ENCODE measurements at places on chromosomes 6 and 20.

DNA sequence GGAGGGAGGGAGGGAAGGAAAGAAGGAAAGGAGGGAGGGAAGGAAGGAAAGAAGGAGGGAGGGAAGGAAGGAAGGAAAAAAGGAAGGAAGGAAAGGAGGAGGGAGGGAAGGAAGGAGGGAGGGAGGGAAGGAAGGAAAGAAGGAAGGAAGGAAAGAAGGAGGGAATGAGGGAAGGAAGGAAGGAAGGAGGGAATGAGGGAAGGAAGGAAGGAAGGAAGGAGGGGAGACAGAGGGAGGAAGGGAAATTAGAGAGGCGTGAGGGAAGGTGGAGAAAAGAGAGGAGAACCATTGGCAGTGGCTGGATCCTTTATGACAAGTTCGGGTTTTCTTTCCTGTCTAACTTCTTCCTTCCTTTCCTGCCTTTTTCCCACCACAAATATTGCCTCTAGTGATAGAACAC lies 22.3 kb upstream of the SUPT3H start:
- DNase-seq = no peak

DNA sequence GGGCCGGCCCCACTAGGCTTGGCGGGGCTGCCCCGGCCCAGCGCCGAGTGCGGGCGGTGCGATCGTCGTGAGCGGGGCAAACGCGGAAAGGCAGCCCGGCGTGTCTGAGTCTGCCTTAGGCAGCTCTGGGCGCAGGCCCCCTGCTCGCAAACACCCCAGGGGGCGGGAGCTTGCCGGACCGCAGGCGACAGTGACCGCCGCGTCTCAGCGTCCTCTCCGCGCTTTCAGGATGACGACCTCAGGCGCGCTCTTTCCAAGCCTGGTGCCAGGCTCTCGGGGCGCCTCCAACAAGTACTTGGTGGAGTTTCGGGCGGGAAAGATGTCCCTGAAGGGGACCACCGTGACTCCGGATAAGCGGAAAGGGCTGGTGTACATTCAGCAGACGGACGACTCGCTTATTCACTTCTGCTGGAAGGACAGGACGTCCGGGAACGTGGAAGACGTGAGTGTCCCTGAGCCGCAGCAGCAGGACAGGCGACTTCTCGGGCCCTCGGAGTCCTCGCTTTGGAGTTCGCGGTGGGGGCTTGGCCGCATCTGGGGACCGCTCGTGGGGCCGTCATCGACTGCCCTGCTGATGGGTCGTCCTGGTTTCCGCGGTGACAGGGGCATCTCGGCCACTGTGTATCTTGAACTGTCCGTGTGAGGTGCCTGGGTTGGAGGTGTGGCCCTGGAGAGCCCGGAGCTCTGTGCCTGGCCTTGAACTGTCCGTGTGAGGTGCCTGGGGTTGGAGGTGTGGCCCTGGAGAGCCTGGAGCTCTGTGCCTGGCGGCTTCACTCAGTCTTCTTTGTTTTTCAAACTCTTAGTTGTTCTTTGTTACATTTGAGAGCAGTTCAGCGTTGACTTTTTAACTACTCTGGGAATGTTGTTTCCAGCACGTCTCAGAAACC lies 786 bp downstream of the ADRM1 start:
- peak; percentile 95 for DNase-seq

GRCh38 chr20:36825385-36826104 lies 50.4 kb upstream of the TLDC2 start:
- DNase-seq = peak; percentile 57

- no peak for DNase-seq
Observed at GRCh38 chr20:53866794-53867740, 203.3 kb downstream of the BCAS1 start.

DNA sequence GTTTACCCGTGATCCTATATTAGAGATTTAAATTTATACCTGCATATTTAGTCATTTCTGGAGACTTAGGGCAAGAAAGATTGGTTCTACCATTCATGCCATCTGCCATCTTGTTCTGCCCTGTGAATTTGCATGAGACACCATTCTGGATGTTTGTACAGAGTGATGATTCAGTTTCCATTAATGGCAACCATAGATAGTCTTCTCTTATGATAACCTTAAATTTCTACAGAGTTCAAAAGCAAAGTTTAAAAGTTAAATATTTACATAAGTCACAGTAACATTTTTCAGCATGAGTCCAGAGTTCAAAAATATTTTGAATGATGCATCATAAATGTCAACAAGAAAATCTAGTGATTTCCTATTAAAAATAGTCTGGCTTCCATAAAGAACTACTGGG lies 23.2 kb downstream of the PLCB1 start:
- no peak for DNase-seq

- DNase-seq = no peak
Observed at GRCh38 chr6:44201200-44201599, 15.5 kb upstream of the MYMX start.

DNA sequence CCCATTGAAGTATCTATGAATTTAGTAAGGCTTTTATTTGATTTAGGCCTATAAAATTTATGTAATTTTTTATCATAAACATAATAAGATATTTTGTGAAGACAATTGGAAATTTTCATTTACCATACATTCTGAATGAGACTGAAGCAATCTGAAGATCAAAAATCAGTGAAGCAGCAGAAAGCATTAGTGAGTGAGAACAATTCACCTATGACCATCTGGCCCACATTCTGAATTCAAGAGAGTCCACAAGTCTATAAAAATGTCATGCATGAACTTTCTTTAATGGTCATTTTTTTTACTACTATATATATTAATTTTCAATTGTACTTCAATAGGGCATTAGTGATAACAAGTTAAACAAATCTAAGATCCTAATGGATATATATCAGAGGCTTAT lies 1026.6 kb upstream of the MAP3K7 start:
- no peak for DNase-seq

- DNase-seq = peak; percentile 80
Observed at GRCh38 chr6:40719671-40720374, 132.7 kb upstream of the LRFN2 start.

- DNase-seq = no peak
Observed at GRCh38 chr6:146981981-146982380, 222.2 kb upstream of the STXBP5 start.

- peak; percentile 87 for DNase-seq
Observed at GRCh38 chr6:31763619-31763940, 1.1 kb downstream of the SAPCD1 start.

- DNase-seq = no peak
Observed at GRCh38 chr20:4681991-4682401, 39.7 kb upstream of the PRND start.

- DNase-seq = peak; percentile 63
Observed at GRCh38 chr20:57590485-57591288, 29.5 kb downstream of the ZBP1 start.

DNA sequence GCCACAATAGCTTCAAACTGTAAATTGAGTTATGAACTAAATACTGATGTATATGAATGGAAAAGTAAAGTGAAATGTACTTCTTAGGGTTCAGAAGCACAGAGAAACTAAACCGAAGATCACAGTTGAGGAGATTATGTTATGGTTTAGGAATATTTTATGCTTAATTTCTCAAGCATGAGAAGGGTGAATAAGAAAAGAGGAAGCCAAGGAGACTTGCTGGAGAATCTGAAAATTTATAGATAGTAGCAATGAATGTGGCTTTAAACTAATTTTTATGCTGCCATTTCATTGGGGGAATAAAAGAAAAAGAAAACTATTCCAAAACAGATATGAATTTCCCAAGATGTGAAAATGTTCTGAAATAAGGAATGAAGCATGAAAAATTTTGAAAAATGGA lies 5.6 kb downstream of the ANKS1A start:
- no peak for DNase-seq

GRCh38 chr6:94668876-94669275 lies 908.5 kb upstream of the MANEA start:
- DNase-seq = no peak

DNA sequence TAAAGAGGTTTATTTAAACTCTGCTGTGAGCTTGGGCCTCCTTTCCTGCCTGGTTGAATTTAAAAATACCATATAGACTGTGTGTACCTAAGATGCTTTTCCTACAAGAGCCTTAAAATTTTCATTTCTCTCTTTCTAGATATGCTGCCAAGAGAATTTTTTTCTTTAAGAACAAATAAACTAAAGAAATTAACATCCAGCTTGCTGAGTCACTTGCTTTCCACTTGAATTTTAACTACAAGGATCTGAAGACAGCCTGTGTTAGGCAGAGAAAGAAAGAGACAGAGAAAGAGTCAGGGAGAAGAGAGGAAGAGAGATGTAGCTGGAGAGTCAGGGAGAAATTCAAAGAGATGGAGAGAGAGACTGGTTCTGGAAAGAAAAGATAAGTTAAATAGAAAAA lies 18.3 kb upstream of the SNAP25 start:
- DNase-seq = peak; percentile 60

DNA sequence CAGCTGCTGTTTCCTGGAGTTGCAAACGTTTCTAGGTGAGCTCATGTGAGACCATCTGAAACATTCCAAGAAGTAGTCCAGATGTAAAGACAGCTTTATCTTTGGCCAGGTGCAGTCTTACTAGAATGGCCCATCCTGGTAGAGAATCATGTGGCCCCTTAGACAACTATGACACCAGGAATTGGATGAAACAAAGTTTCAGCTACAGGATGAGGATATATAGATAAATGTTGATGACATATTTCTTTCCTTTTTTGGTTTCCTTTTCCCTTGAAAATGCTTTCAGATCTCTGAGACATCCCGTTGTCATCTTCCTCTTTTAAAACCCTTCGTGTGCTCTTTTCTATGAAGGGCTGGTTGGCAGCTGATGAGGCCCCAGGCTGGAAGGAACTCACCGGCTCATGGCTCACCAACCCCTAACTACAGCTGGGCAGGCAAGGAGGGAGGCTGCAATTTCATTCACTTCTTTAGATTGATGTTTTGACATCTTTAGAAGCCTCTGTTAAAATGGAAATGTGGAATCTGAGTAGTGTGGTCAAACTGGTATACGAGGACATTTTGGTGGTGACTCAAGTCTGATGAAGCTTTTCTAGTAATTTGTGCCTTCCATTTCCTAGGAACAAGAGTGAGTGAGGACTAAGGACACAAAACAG lies 167.9 kb upstream of the TNFAIP3 start:
- DNase-seq = peak; percentile 74

DNA sequence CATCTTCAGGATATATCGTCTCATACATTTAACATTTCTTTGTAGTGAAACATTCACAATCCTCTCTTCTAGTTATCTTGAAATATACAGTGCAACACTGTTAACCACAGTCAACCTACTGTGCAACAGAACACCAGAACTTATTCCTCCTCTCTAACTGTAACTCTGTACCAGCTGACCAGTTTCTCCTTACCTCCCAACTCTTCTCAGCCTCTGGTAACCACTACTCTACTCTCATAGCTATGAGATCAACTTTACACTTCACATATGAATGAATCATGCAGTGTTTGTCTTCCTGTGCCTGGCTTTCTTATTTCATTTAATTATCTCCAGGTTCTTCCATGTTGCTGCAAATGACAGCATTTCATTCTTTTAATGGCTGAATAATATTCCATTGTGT lies 337.6 kb downstream of the BTBD9 start:
- no peak for DNase-seq

DNA sequence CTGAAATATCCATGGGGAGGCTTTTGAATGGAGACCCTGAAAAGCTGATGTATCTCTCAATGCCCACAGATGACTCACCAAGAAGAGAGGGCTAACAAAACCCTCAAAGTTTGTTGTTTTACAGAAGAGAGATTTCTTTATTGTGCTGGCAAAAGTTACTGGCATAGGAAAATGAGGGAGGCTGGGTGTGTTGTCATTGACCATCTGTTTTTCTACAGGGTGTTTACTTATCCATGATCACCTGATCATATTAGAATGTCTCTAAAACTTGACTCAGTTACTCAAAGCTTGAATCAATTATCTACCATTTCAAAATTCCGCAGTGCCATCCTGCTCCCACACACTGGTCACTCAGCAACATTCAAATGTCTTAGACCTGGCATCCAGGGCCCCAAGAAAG lies 9.8 kb downstream of the NCOA6 start:
- DNase-seq = peak; percentile 69

DNA sequence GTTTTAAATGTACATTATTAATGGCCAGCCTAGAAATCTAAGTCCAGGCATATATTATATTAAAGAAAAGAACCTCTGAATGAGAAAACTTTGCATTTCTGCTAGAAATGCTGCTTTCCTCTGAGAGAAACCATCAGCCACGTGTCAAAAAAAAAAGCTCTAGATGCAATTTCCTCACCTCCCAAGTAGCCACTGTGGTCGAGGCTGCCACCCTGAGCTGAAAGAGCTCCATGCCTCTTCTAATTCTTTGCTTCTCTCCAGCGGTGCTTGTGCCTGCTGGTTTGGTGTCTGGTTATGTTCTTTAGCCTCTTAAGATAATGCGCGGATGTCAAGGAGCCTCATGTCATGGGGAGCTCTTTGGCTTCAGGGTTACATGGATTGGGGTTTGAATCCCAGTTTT lies 316.0 kb downstream of the TFAP2C start:
- no peak for DNase-seq

DNA sequence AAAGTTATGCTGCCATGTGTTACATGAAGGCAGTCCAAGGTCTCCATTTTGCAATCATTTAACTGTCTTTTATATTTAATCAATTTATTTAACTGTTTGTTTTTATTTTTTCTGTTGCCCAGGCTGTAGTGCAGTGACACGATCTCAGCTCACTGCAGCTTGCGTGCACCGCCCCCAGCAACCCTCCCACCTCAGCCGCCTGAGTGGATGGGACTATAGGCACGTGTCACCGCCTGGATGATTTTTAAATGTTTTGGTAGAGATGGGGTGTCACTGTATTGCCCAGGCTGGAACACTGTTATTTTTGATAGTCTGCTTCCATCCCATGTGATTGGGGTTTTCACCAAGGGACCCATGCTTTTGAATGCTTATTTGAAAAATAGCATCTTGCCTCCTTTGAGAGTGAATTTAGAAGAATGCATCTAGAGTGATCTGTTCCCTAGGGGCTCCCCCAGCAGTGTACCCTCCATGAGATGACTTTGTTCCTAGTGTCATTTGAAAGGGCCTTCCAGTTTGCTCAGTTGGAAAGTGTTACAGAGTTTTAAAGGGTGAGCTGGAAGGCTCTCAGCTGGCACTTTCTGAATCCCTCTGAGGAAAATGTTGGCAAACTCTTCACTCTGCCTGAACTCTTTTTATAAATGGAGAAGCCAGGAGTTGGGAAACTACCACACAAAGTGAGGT lies 143.4 kb downstream of the JARID2 start:
- no peak for DNase-seq

- DNase-seq = peak; percentile 96
Observed at GRCh38 chr6:157669747-157670216, 153.3 kb upstream of the SNX9 start.

DNA sequence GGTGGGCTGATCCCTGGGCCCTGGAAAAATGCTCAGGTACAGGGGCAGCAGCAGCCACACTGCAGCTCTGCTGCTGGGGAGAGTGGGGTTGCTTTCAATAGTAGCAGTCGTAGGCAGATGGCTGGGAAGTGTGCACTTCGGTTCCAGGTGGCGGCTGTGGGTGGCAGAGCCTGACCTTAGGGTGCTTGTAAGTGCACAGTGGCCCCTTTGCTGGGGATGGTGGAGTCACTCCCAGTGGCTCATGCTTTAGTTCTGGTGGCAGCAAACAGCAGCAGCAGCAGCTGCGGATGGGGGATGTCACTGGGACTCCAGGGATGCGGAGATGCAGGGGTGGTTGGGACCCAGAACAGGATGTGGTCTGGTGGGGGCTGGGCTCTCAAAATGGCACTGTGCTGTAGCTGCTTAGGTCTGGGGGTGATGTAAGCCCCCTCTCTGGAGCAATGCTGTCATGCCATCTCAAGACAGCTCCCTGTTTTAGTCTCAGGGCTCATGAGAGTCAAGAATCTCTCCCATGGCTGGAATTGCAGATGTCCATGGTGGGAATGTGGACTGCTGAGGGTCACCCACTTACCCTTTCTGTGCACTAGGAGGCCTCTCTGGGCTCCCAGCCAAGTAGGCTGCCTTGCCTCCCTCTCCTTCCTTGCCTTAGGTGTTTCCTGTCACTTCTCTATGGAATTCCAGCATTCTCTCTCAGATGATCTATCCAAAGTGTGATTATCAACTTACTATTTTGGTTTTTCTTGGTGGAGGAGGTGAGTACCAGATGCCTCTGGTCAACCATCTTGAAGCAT lies 146.7 kb upstream of the SLC22A23 start:
- no peak for DNase-seq
